ENCODE measurements at places on chromosomes 2 and 18.

GRCh38 chr18:74530584-74530862 lies 3.8 kb upstream of the CNDP1 start:
- DNase-seq, result no peak

- no peak for DNase-seq
These were observed 183.4 kb upstream of the FN1 start for GRCh38 chr2:215619022-215619958.

GRCh38 chr2:9703085-9703678 lies 72.4 kb upstream of the YWHAQ start:
- peak; percentile 71 for DNase-seq

DNA sequence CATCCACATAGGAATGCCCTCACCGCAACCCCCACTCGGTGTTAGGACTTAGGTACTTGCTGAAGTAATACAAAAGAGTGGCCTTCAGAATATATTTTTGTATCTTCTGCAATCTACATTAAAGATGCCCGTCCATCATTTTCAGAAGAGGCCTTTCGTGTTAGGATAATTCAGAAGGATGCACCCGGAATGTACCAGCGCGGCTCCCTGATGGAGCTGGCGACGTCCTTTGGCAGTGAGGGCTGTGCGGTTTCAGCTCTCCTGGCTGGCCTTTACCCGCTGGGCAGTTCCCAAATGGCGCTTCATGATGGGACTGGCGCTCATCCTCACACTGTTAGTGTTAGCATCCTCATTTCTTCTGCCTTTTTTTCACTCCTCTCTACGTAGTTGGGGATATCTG lies 15.3 kb downstream of the TWIST2 start:
- DNase-seq, result no peak

- DNase-seq, result no peak
These were observed 54.3 kb downstream of the BOLA3 start for GRCh38 chr2:74093426-74093825.

DNA sequence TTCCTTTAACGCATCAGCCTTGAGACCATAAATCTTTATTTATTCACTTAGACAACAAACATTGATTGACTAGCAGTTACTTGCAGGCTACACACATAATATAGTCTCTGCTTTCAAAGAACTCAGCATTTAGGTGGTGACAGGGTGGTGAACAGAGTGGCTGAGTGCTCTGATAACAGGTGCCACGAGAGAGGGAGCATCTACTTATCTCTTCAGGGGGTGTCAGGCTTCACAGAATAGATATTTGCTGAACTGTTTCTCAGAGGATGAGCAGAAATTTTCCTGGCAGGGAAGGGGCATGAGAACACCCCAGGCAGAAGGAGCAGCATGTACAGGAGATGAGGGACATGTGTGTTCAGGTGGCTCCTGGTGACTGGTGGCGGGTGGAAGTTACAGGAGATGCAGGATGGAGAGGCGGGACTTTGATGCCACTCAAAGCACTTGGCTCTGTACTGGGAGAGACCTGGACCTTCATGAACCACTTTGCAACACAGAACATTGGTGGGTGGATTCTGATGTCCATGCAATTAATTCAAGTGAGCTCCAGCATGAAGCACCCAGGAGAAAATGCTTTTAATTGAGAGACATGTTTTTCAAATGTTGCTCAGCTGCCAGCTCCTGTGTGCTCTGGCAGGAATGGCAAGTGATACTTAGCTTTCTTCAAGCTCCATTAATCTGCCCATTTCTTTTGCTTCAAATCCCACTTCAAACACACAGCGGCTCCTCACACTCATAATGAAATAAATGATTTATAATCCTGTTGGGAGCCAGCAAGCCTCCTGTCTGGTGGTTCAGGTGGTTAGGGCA lies 248.9 kb downstream of the MYCN start:
- DNase-seq, result no peak

DNA sequence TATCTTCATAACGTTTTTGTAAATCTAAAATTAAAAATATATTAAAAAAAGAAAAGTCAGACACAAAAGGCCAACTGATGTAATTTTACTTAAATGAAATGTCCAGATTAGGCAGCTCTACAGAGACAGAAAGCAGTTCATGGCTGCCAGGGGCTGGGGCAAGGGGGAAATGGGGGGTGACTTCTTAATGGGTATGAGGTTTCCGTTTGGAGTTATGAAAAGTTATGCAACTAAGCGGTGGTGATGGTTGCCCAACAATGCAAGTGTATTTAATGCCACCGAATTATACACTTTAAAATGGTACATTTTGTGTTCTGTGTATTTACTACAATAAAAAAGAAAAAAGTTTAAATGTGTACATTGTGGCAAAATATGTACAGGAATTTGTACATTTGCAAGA lies 70.2 kb upstream of the TEX51 start:
- DNase-seq, result no peak

GRCh38 chr2:70425682-70426301 lies 123.9 kb upstream of the FAM136A start:
- no peak for DNase-seq

- DNase-seq, result no peak
These were observed 670.3 kb upstream of the SALL3 start for GRCh38 chr18:78309307-78309706.

DNA sequence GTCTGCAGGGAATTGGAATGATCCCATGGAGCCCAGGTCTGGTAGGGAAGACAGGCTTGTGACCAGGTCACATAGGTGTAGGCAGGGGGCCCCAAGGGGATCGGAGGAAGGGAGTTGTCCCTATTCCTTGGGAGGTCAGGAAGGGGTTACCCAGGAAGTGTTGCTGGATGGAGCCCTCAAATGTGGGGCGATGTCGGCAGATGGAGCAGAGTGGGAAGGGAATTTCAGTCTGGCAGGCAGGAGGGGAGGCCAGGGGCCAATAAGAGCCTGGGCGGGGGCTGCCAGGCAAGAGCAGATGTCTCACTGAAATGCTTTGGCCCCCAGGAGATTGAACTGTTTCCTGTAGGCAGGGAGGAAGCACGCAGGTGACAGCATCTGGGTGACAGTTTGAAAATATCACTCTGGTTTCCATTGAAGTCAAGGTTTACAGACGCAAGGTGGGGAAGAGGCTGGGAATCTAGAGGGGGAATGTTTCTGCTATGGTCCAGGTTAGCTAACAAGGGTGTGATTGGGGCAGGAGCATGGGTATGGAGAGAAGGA lies 81.5 kb upstream of the SMAD2 start:
- no peak for DNase-seq

- DNase-seq, result no peak
These were observed 80.8 kb upstream of the LCLAT1 start for GRCh38 chr2:30366199-30366691.

- no peak for DNase-seq
These were observed 43.3 kb downstream of the DDX1 start for GRCh38 chr2:15634846-15635490.

GRCh38 chr2:231392431-231393148 lies 2.9 kb upstream of the B3GNT7 start:
- no peak for DNase-seq

- DNase-seq, result no peak
These were observed 279.5 kb upstream of the EPHA4 start for GRCh38 chr2:221851531-221852045.

- DNase-seq, result no peak
These were observed 81.2 kb upstream of the STK17B start for GRCh38 chr2:196252408-196253115.

DNA sequence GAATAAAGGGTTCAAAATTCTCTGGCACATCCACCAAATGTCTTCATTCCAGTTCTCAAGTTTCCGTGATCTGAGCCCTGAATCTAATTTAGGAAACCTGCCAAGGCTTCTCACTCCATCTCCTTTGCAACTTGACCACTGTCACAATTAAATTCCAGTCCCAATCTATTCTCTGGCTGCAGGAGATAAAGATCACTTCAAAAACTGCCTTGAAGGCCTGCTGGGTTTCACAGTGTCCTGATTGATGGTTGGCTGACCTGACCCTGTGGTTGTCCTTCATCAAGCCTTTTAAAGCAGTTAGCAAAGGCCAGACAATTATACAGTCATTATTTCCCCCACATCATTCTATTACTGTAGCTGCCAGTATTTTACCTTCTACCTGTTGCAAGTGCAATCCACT lies 60.3 kb upstream of the DNAJC10 start:
- no peak for DNase-seq

DNA sequence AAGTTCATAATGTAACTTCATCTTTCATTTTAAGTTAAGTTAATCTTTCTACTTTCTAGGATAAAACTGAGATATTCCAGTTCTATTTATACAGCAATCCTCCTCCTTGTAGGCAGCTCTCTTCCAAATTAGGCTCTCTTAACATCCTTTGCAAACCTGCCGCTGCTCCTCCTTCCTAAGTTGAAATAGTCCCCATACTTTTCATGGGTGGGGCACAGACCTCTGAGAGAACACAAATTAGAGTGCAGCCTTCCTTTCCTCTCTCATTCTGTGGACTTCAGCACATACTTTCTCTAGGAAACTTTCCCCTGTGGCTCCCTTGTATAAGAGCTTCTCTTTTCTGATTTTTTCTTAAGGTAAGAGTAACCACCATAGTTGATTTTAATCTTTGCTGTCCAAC lies 28.3 kb downstream of the TWSG1 start:
- DNase-seq, result no peak

- no peak for DNase-seq
These were observed 8.9 kb downstream of the BOLA3 start for GRCh38 chr2:74138600-74139323.

- no peak for DNase-seq
These were observed 5.2 kb downstream of the ARHGAP25 start for GRCh38 chr2:68739595-68740399.

DNA sequence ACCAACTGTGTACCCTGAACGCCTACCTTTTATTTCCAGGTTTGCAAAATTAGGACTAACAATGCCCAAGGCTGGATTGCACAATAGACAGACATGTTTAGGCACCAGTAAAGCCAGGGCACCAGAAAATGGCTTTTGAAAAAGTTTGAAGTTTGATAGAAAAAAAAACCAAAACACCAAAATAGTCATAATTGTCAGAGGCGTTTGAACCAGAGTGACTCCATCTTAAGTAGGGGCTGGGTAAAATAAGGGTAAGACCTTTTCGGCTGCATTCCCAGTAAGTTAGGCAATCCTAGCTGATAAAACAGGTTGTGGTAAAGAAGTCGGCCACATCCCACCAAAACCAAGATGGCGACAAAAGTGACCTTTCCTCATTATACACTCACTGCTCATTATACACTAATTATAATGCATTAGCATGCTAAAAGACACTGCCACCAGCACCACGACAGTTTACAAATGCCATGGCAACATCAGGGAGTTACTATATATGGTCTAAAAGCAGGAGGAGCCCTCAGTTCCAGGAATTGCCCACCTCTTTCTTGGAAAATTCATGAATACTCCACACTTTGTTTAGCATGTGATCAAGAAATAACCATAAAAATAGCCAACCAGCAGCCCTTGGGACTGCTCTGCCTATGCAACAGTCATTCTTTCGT lies 105.1 kb upstream of the MSH2 start:
- DNase-seq, result no peak

DNA sequence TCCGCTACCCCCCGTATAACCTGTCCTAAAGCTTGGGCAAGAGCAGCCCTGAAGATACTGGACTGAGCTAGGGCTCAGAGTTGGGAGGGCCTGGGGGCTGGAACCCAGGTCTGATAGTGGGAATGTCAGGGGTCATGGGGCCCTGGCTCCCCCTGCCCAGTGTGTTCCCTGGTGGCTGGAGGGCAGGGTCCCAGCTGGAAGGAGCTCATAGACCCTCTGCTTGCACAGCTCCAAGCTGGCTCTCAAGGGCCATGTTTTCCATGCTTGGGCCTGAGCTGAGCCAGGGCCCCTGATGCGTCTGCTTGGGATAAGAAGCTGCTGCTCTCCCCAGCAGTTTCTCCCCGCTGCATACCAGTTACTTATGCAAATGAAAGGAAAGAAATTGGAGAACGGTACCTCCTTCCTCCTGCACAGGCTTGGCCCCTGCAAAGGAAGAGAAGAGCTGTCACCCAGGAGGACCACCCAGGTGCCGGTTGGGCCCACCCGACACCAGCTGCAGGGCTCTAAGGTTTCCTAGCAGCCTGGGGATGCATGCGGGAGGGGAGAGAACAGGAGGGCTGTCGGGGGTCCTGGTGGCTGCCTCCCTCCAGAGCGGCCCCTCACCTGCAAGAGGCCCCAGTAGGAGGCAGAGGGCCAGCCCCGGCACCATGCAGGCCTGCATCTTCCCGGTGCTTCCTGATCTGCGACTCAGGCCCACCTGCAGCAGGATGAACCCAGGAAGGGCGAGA lies 628 bp downstream of the OTOS start:
- DNase-seq, result no peak

DNA sequence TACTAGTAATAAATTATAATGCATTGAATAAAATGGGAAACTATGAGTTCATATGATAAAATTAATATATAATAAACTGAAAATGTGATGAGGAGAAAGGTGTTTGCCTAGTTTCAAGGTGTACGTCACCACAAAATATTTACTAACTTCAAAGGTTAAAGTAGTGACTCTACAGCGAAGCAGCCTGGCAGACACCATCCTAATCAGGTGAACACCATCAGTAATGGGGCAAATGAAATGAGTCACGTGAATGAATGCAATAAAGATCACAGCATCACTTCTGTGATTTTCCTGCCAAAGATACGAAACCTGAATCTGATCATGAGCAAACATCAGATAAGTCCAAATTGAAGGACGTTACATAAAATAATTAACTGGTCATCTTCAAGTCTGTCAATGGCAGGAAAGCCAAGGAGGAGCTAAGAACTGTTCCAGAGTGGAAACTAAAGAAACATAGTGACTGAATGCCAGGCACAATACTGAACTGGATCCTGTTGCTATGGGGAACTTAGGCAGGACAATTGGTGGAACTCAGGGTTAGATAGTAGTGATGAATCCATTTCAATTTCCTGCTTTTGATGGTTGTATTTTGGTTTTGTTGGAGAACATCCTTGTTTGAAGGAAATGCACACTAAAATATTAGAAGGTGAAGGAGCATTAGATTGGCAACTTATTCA lies 12.1 kb upstream of the NOSTRIN start:
- no peak for DNase-seq

- no peak for DNase-seq
These were observed 9.5 kb downstream of the WDFY1 start for GRCh38 chr2:223935459-223936125.

GRCh38 chr18:10072671-10073175 lies 158.9 kb downstream of the VAPA start:
- DNase-seq, result no peak

GRCh38 chr2:32558492-32558891 lies 69.4 kb upstream of the TTC27 start:
- no peak for DNase-seq

DNA sequence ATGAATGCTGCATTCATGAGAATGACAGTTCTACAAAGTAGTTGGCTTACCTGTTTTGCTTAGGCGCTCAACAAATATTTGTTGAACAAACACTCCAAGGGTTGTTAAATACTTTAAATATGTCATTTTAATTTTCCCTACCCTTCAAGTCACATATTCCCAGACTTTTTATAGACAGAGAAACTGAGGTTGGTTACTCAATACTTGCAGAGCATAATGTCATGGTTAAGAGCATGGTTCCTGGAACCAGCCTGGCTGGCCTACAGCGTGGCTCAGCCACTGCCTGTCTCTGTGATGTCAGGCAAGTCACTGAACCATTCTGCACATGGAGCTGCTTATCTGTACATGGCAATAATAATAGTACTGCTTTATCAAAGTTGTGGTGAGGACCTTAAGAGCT lies 120.0 kb upstream of the STK17B start:
- DNase-seq, result no peak
